Gastroesophageal sphincter (tissue), 4 donors: ENCODE measurements at places on chromosomes 12 and 14. TPM values are rescaled to one million over a fixed set of nuclear protein-coding genes. Genes with fewer than 3 reads are reported as not detected.

GRCh38 chr14:60944204-60944603 is 36.7 kb downstream of the TRMT5 start:
- ATAC-seq: no peak

GRCh38 chr12:46831335-46832129 is 5.7 kb upstream of the SLC38A4 start:
- no peak for ATAC-seq

- ATAC-seq: peak; percentile 2
Observed at GRCh38 chr12:6724409-6724797, 557 bp downstream of the COPS7A start.

The LPAR5 gene
- total RNA-seq: 2.0 TPM

The ESPL1 gene
- 0.13 TPM for total RNA-seq

- ATAC-seq: no peak
Observed at GRCh38 chr14:56160088-56160487, 41.9 kb downstream of the PELI2 start.

DNA sequence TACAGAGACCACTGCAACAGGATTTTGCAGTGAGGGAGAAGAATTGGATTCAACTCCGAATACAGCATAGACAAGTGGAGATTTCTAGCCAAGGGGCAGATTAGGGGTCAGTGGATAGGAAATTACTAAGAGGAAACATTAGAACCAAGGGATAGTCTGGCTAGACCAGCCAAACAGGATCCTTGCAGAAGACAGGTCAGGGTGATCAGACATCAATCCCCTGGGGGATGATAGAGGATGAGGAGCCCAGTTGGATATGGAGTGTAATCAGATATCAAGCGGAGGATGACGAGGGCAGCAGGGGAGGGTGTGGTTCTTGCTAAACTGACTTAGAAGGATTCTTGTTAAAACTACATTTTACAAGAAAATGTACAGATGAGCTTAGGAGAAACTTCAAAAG is 424.4 kb downstream of the DAD1 start:
- no peak for ATAC-seq

DNA sequence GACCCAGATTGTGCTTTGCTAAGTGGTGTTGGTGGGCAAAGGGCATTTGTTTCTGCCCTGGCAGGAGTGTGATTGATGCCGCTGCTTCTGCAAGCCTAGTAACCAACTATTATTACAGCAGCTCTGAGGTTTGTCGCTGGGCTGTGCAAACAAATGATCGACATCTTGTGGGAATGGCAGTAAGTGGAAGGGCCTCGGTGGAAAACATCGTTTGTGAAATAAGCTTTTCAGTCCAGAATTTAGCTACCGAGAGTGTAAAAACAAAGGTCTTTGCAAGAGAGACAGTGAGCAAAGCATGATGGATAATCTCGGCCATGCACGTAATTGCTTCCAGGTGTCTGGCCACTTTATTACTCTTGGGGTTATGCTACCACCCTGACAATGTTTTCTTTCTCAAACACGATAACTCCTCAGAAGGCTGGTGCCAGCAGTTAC is 397.7 kb upstream of the PRICKLE1 start:
- no peak for ATAC-seq

The CLEC2D gene
- 2.6 TPM for total RNA-seq

DNA sequence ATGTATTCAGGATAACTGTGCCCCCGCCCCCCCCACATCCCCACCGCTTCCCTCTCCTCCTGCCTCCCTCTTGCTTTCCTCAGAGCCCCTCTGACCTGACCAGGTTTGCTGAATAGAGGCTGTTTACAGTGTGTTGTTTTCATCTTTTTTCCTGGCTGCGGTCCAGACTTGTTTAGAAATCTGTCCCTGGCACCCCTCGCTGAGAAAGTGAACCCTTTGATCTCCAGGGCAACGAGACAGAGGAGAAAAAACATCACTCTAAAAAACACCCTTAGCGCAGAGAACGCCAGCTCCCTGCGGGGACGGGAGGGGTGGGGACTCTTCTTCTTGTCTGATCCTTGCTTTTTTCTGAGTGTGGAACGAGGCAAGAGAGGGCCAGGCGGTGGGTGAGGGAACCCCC is 22.5 kb downstream of the SDS start:
- ATAC-seq: no peak

DNA sequence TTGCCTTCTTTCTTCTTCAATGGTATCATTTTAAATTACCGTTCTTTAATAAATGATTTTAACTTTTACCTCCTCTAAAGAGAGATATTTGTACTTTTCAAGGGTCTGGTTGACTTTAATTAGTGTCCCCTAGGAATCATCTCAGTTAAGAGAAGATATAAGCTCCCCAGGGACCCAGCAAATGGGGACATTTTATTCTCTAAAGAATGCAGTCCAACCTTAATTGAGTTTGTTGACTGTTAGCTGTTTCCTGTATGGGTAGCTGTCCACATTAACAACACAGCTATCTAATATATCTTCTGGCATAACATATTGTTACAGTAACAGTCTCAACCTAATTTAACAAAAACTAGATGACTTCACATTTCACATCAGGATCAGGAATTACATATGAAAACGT is 241.6 kb upstream of the NPAS3 start:
- ATAC-seq: no peak

DNA sequence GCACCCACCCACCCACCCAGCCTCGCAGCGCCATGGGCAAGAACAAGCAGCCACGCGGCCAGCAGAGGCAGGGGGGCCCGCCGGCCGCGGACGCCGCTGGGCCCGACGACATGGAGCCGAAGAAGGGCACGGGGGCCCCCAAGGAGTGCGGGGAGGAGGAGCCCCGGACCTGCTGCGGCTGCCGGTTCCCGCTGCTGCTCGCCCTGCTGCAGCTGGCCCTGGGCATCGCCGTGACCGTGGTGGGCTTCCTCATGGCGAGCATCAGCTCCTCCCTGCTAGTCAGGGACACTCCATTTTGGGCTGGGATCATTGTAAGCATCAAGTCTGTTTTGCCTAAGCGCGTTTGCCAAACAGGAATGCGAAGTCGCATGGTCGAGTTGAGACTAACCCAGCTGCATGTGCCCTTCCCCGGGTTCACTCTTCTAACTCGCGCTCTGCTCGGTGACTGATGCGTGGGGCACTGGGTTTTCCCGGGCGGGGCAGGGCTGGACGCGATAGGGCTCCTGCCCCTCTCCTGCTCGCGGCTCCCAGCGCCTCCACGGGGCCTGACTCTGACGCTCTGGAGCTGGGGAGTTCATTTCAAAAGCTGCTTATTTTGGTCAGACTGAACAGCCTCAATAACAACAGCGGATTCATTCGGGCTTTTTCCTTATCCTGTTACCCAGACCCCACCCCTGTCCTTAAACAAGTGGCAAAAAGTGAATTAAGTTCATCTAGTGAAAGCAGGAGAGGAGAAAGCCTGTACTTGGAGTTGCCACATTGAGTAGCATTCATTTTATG is 458 bp downstream of the SSPN start:
- ATAC-seq: peak; percentile 70

- ATAC-seq: no peak
Observed at GRCh38 chr14:23413681-23414080, 5.6 kb upstream of the MYH6 start.

The CLEC2A gene
- total RNA-seq: not detected

GRCh38 chr14:98229656-98230366 is 1042.2 kb downstream of the BCL11B start:
- no peak for ATAC-seq

GRCh38 chr14:51666826-51667225 is 15.1 kb downstream of the FRMD6 start:
- ATAC-seq: no peak

DNA sequence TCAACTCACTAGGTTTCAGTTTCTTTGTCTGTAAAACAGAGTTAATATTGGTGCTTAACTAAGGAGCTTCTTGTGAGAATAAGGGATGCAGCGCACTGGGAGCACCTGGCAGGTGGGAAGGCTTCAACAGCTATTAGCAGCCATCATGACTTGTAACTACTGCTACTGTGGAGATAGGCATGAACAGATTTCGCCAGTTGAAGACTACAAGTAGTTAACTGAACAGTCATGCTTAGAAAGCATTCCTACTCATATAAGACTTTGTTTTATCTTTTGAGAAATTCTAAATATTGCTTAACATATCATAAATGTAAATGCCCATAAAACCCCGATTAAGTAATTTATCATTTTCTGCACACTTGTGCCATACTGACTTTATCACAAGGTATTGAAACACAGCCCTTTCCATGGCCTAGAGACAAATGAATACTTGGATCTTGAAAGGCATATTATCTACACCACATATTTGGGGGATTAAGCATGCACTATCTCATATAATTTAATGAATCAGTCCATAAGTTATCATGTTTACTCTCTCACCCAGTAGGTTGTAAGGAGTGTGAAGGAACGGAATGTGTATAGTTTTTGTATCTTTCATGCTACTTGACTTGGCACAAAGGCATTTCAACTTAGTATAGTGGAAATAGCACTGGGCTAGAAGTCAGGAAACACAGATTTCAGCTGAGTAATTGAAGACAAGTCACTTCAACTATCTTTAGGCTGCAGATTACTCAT is 16.1 kb downstream of the NTN4 start:
- no peak for ATAC-seq

GRCh38 chr12:22287776-22288621 is 46.5 kb downstream of the ST8SIA1 start:
- ATAC-seq: no peak

GRCh38 chr14:81261176-81261575 is 40.4 kb upstream of the GTF2A1 start:
- ATAC-seq: no peak

The VRTN gene
- not detected for total RNA-seq

- no peak for ATAC-seq
Observed at GRCh38 chr12:108583991-108584390, 13.9 kb downstream of the TMEM119 start.

GRCh38 chr14:60106339-60106738 is 14.6 kb downstream of the PCNX4 start:
- ATAC-seq: no peak

- ATAC-seq: no peak
Observed at GRCh38 chr14:94381149-94382030, 7.0 kb downstream of the SERPINA1 start.

GRCh38 chr12:68620519-68621471 is 10.1 kb downstream of the RAP1B start:
- ATAC-seq: no peak

GRCh38 chr14:99785426-99785825 is 7.8 kb upstream of the EML1 start:
- no peak for ATAC-seq
